RPMI8226 (cell line): ENCODE measurements at places on chromosomes 6 and 20.

DNA sequence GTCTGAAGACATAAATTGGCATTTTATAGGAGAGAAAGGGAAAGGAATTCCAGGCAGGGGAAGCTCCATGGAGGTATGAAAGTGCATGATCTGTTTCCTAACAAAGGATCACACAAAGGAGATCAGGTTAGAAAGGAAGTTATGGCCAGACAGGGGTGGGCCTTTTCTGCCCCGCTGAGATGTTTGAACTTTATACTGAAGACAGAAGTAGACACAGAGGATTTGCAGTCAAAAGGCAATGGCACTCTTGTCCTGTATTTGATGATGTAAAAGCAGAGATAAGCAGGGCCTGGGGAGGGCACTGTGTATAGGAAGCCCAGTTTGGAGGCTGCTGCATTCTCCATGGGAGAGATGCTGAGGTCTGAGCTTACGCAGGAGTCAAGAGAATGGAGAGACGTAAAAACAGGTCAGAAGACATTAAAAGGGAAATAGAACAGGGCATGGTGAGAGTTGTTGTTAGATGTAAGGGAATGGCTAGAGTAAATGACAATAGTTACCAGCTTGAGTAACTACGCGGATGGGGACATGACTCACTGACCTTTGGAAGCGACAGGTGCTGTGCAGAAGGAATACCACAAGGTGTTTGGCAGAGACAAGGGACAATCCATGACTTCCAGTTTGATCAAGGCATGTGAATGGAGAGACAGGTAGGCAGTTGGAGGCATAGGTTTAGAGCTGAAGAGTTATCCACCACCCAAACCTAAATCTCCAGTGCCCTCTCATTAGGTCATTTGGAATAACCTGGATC is 190.6 kb upstream of the SASH1 start:
- no peak for DNase-seq

GRCh38 chr6:75619230-75619899 is 17.7 kb downstream of the SENP6 start:
- DNase-seq, result no peak

DNA sequence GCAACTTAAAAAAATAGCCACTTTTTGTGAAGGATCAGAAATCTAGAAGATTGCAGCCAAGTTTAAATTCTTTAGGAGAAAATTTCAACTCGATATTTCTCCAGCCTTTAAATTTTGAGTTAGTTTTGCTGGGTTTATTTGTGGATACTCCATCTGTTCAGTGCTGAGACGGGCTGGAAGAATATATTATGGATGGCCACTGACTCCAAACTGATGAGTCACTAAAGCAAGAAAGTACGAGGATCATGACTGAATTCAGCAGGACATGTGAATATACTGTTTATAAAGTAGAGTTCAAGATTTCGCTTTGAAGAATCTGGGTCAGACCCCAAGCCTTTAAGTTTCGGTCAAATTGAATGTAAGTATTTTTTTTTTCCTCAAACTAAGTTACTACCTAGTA is 199.5 kb downstream of the ADGRB3 start:
- DNase-seq, result no peak

DNA sequence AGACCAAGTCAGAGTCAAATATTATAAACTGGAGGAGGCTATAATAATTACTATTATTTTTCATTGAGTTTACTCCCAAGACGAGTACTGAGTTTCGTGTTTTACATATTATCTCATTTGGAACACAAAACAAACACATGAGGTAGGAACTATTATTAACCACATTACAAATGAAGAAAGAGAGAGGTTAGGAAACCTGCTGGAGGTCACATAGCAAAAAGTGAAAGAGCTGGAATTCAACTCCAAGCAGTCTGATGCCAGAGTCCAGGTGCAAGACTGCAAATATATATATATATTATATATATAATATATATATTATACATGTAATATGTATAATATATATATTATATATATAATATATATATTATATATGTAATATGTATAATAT is 7.3 kb downstream of the RNF24 start:
- no peak for DNase-seq

DNA sequence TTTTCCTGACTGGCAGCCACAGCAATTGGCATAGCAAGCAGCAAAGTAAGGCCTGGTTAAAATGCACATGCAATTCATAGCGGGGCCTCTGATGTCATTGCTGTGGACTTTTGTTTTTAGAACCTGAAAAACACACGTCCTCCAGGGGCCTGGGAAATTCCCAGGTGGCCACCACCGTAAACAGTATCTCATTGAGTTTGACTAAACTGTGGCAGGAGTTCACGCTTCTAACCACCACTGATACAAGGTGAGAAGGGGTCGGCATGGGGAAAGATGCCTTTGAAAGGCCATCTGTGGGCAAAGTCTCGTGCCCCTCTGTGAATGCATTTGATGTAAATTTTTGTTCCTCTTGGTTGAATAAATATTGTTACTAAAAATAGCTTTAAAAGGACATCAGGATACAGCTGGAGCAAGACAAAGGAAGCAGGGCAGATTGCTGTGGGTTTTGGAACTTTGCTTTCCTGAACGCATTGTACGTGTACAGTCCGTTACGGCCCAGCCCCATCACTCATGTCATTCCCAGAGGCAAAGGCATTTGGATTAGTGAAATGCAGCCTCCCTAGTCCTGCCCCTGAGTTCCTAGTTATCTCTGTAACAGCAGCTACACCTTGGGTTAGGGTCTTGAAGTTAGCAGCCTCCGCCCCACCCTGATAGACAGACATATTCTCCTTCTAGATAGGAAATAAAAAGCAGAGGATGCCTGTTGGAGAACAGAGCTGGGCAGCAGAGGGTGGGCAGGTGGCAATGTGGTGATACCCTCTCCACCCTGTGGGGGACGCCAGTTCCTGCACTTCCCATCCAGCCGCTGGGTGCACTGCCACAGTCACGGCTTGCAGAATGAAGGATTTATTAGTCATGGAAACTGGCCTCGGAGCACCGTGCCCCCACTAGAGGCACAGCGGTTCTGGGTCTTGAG is 80.3 kb downstream of the ZDHHC14 start:
- no peak for DNase-seq

DNA sequence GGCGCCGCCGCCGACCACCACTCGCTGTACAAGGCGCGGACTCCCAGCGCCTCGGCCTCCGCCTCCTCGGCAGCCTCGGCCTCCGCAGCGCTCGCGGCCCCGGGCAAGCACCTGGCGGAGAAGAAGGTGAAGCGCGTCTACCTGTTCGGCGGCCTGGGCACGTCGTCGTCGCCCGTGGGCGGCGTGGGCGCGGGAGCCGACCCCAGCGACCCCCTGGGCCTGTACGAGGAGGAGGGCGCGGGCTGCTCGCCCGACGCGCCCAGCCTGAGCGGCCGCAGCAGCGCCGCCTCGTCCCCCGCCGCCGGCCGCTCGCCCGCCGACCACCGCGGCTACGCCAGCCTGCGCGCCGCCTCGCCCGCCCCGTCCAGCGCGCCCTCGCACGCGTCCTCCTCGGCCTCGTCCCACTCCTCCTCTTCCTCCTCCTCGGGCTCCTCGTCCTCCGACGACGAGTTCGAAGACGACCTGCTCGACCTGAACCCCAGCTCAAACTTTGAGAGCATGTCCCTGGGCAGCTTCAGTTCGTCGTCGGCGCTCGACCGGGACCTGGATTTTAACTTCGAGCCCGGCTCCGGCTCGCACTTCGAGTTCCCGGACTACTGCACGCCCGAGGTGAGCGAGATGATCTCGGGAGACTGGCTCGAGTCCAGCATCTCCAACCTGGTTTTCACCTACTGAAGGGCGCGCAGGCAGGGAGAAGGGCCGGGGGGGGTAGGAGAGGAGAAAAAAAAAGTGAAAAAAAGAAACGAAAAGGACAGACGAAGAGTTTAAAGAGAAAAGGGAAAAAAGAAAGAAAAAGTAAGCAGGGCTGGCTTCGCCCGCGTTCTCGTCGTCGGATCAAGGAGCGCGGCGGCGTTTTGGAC is 2.0 kb downstream of the SOX4 start:
- no peak for DNase-seq

DNA sequence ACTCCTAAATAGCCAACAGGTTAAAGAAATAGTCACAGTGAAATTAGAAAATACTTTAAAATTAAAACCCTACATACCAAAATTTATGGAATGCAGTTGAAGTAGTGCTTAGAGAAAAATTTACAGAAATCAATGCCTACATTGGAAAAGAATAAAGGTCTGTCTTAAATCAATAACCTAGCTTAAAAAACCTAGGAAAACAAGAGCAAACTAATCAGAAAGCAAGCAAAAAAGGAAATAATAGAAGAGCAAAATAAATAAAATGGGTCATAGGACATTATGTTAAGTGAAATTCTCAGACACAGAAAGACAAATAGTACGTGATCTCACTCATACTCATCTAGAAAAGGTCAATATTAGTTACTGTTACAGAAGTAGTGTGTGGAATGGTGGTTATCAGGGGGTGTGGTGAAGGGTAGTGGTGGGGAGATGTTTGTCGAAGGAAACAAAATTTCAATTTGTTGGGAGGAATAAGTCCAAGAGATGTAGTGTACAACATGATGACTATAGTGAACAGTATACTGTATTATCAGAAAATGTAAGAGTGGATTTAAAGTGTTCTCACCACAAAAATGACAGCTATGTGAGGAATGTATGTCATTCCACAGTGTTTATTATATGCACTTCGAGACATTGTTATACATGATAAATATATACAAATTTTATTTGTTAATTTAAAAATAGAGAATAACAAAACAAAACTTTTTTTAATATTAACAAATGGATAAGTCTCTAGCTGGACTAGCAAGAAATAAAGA is 423.6 kb downstream of the CDH26 start:
- no peak for DNase-seq

DNA sequence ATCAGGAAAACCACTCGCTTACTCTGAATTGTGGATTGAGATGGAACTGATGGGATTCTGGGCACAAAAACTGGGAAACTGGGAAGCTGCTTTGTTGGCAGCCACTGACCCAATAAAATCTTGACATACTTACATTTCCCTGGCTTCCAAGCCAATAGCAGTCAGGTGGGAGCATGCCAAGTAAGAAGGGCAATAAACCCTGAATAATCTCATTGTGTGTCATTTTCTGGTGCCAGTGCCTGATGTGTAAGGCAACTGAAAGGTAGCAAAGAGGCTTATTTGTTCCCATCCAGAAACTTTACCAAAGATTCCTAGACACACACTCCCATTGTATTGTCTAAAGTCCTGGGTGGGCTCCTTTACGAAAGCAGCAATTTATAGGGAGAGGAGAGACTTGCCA is 93.2 kb downstream of the TBX18 start:
- DNase-seq, result no peak

- DNase-seq, result no peak
Measured at GRCh38 chr6:16832721-16833120, 71.5 kb upstream of the ATXN1 start.

- DNase-seq, result peak; percentile 45
Measured at GRCh38 chr6:129766959-129767728, 57.2 kb upstream of the ARHGAP18 start.

DNA sequence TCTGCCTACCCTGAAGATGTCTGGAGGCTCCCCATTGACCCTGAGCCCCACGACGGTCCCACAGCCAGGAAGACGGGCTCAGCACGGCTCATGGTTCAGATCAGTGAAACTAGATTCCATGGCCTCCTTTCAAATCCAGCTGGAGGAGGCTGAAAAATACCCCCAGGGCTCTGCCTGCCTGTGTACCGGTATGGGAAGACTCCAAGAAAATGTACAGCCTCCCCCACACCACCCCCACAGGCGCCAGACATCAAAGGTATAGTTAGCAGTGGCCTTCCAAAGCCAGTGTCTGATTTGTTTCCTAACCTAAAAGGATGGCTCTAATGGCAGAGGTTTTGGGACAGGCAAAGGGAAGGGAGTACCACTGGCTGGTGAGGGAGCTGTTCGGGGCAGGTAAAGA is 86.2 kb upstream of the SNAP25 start:
- no peak for DNase-seq

GRCh38 chr6:13523826-13524622 is 36.6 kb upstream of the GFOD1 start:
- DNase-seq, result peak; percentile 99

DNA sequence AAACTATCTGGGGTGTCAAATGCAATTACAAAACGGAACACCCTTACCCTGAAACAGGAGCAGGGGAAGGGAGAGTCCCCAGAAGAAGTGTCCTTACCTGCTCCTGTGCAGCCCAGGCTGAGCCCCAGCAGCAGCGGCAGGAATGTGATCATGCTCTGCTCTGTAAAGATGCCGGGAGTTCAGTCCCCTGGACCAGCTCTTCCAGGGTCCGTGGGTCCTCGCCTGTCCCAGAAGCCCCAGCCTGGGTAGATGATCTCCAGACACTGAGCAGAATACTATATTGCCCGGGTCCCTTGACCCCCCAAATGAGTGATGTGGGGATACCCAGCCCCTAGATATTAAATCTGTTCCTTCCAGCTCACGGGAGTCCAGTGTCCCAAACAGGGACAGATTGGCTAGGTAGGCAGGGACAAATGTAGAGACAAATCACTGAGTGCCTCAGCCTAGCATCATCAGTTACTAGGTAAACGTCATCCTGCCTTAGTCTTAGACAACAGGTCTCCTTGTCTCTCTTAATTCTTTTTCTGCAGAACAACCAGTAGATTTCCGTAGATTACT is at the start of gene HLA-DMB:
Gene HLA-DMB, minus strand, starts transcription at position 373 of the 558 bp plus-strand sequence. Its CDS starts 221 bp downstream, at position 152.
- peak; percentile 74 for DNase-seq

- DNase-seq, result no peak
Measured at GRCh38 chr20:25372584-25373336, 17.9 kb downstream of the ABHD12 start.

- peak; percentile 20 for DNase-seq
Measured at GRCh38 chr6:142207265-142207877, 60.3 kb downstream of the VTA1 start.

GRCh38 chr20:60138256-60139220 is 180.3 kb downstream of the CDH26 start:
- peak; percentile 83 for DNase-seq

GRCh38 chr6:45851034-45851400 is 164.6 kb downstream of the CLIC5 start:
- DNase-seq, result no peak

- DNase-seq, result no peak
Measured at GRCh38 chr20:42968746-42969145, 221.0 kb downstream of the PTPRT start.

DNA sequence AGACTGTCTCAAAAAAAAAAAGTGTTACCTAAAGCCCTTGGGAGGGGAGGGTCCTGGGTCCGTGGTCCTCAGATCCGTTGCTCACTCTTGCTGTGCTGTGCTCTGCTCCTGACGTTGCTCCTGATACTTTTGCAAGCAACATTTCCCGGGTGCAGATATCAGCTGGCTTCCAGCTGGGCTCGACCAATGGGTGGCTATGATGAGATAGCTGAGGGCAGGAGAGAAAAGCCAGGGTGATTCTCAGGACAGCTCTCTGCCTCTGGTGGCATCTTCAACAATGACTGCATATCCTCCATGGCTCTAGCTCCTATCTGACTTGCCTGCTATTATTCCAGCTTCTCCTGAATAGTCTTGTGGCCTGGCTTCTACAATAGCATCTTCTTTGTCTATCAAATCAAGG is 134.5 kb downstream of the RPS12 start:
- DNase-seq, result no peak
